Activated naive CD4-positive, alpha-beta T cell treated with anti-CD3 and anti-CD28 coated beads, Interleukin-2, amount 50 U/mL, for 16 hours (primary cell): ENCODE measurements at places on chromosomes 16 and 17.

DNA sequence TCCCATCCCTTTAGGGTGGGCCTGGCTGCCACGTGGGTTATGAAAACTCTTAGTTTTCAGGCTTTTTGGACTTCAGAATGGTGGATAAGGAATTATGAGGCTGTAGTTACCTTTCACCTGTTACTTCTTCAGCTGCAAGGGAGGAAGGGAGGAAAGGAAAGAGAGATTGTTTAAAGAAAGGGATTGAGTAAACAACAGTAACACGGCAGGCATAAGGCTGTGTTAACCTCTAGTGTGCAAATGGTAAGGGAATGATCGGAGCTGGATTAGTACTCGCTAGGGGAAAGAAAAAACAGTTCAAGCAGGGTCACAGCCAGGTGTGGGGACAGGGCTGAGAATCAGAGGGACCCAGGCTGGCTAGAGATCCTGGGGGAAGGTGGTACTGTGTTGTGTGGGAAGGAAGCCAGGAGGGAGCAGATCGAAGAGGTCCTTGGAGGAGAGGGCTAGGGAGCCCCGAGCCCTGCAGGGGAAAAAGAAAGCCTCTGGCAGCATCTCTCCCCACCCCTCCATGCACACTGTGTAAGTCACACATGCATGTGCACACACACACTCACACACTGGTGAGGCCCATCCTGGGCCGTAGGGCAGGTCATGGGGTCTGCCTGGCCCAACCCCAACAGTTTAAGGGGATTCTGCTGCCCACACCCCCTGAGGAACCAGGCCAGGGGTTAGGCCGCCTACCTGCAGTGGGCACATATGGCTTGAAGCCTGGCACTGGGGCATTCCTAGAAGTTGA lies 49.7 kb downstream of the SNX20 start:
- no peak for DNase-seq

DNA sequence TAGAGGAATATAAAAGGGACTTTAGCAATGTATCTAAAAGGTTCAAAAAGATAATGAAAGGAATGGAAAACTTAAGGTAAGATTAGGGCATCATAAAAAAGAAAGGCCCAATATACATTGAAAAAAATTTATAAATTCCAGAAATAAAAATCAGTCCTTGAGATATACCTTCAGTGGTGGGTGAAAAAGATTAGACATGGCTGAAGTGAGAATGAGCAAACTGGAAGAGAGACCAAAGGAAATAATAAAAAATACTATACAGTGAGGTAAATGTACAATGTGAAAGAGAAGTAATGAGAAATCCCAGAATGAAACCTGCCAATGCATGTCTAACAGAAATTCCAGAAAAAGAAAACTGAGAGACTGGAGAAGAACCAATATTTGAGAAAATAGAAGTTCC lies 42.9 kb upstream of the PMFBP1 start:
- DNase-seq: no peak

DNA sequence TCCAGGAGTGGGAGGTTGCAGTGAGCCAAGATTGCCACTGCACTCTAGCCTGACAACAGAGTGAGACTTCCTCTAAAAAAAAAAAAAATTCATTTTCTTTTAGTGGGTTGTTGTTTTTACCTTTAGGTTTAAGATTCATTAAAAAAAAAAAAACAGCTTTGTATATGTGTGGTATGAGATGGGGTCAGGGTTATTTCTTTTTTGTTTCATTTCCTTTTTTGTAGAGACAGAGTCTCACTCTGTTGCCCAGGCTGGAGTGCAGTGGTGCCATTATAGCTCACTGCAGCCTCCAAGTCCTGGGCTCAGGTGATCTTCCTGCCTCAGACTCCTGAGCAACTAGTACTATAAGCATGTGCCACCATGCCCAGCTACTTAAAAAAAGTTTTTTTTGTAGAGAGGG lies 47.0 kb downstream of the BCAS3 start:
- no peak for DNase-seq

GRCh38 chr17:6278376-6278775 lies 156.5 kb downstream of the AIPL1 start:
- DNase-seq: no peak

GRCh38 chr17:44786551-44787081 lies 27.8 kb downstream of the ADAM11 start:
- DNase-seq: no peak

GRCh38 chr17:55576237-55576995 lies 65.2 kb upstream of the SMIM36 start:
- no peak for DNase-seq

DNA sequence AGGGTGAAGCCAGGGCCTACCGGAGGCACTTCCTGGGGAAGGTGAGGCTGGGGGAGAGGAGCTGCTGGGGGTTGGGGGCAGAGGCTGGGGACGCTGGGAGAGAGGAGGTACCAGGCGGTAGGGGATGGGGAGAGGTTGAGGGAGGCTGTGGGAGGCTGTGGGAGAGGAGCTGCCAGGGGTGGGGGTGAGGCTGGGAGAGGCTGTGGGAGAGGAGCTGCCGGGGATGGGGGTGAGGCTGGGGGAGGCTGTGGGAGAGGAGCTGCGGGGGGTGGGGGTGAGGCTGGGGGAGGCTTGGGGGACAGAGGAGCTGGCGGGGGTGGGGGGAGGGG lies 99.4 kb downstream of the OR1D5 start:
- no peak for DNase-seq

GRCh38 chr16:25257470-25257955 lies at the start of gene ZKSCAN2:
ZKSCAN2 (minus strand) TSS chr16:25257845; CDS start chr16:25257127, 718 bp downstream.
- peak; percentile 82 for DNase-seq

- DNase-seq: no peak
These were observed 80.3 kb upstream of the CRHR1 start for GRCh38 chr17:45703806-45704205.

- DNase-seq: peak; percentile 39
These were observed 24.2 kb downstream of the PLD6 start for GRCh38 chr17:17181666-17182597.

GRCh38 chr16:70493802-70494201 lies 29.6 kb downstream of the COG4 start:
- no peak for DNase-seq

GRCh38 chr17:50303051-50303450 lies 28.8 kb downstream of the TMEM92 start:
- no peak for DNase-seq

- peak; percentile 58 for DNase-seq
These were observed 663 bp downstream of the CYB5D1 start for GRCh38 chr17:7858522-7858810.

DNA sequence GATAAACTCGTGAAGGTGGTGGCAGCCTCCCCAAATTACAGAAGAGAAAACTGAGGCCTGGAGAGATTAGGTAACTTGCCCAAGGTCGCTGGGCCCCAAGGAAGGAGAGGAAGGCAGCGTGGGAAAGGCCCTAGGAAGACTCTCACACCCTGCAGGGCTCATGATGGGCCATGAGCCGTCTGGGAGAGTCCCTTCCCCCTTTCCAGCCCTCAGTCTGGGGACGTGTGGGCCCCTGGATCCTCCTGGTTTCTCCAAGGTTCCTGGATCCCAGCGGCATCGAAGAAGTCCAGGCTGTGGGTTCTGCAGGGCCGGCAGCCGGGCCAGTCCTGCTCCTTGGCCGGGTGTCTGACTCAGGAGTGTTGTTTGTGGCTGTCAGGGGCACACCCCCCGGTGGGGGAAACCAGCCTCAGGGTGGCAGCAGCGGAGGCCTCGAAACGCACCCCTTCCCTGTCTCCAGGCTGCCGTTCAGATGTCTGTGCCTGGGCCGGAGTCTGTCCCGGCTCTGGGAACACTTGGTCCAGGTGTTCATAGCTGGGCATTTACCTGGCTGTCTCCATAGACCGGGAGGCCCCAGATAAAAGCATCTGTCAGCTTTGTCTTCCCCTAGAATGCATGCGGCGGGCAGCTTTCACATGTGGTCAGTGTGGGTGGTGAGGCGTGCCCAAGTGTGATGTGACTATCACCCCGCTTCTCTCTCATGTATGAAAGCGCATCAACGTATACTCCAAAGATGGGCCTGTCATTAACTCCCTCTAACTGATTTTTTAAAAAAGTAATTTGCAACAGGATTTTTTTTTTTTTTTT lies 3.7 kb upstream of the RAP1GAP2 start:
- no peak for DNase-seq

- no peak for DNase-seq
These were observed 125.2 kb downstream of the ZFHX3 start for GRCh38 chr16:72922714-72923113.

GRCh38 chr17:49498029-49498615 lies 3.0 kb downstream of the NGFR start:
- no peak for DNase-seq

- DNase-seq: no peak
These were observed 11.8 kb downstream of the SLC9A5 start for GRCh38 chr16:67260426-67261063.

- no peak for DNase-seq
These were observed 134.2 kb downstream of the ABCA8 start for GRCh38 chr17:68820825-68821481.

DNA sequence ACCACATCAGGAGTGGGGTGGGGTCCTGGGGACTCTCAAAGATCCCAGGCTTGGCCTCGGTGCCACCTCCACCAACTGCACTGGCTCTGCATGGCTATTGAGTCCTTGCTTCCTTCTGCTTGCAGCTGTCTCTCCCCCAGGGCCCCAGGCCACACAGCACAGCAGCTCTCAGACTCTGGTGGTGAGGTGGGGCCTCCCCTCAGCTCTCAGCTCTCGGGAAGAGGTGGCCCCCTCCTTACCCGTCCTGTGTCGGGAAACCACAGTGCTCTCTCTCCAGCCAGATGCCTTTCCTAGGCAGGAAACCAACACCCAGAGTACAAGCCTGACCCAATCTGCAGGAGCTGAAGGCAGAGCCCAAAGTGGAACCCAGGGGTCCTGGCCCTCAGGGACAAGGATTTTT lies 18.5 kb downstream of the SRCIN1 start:
- DNase-seq: no peak

DNA sequence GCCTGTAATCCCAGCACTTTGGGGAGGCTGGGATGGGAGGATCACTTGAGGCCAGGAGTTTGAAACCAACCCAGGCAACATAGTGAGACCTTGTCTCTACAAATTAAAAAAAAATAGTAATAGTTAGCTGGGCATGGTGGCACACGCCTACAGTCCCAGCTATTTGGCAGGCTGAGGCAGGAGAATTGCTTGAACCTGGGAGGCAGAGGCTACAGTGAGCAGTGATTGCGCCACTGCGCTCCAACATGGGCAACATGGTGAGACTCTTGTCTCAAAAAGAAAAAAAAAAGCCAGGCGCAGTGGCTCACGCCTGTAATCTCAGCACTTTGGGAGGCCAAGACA lies 56.9 kb upstream of the MRTFB start:
- no peak for DNase-seq

DNA sequence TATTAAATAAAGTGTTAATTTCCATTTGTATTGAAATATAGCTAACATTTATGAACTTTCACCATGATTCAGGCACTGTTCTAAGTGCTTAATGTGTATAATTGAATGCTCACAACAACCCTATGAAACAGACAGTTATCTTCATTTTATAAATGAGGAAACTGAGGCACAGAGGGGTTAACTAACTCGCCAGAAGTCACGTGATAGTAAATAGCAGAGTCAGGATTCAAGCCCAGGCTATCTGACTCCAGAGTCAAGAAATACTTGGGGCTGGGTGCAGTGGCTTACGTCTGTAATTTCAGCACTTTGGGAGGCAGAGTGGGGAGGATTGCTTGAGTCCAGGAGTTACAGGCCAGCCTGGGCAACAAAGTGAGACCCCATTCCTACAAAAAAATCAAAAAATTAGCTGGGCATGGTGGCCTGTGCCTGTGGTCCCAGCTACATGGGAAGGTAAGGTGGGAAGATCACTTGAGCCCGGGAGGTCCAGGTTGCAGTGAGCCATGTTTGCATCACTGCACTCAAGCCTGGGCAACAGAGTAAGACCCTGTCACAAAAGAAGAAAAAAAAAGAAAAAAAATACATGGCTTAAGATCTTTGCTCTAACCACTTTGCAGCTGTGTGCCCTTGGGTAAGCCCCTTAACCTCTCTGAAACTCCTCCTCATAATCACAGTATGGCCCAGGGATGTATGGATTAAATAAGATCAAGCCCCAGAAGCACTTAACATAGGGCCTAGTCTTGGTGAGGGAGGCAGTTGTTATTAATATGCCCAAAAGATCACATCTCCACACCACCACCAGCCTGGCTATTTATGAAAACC lies 29.0 kb downstream of the WSB1 start:
- no peak for DNase-seq

- no peak for DNase-seq
These were observed 178.0 kb downstream of the PARN start for GRCh38 chr16:14452066-14452465.

- DNase-seq: no peak
These were observed 13.6 kb upstream of the TERF2 start for GRCh38 chr16:69399361-69399760.

DNA sequence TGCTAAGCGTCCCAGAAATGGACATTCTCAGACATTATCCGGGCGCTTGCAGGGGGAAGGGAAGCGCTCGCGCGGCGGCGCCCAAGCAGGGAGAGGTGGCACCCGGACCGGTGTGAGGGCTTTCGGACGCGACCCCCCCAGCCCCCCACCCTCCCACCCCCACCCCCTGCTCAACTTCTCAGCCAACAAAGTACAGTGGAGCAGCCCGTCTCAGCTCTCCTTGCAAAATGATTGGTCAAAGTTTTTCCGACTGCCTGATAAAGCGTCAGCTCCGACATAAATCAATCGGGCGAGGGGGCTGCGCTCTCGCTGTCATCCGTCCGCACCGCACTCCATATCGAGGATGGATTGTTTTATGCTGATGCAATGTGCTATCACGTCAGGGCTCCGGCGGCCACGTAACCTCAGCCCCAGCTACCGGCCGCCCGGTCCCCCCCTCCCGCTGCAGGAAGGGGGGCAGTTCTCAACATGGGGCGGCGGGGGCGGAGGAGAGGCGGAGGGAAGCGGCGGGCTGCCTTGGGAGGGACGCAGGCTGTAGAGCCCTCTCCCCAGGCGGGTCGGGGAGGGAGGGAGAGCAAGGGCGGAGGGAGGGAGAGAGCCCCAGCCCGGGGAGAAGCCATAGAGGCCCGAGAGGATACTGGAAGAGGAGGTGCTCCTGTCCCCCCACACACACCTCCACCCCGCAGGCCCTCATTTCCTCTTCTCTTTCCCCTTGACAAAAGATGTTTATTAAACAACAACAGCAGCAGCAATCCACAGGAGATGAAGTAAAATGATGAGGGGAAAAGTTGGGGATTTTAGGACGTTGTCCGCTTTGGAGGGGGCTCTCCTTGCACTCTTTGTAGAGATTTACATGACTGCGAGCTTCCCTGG lies at the start of gene HOXB9:
Gene HOXB9, minus strand, starts transcription at position 114 of the 873 bp plus-strand sequence. Its CDS starts 89 bp downstream, at position 25.
- DNase-seq: peak; percentile 70

GRCh38 chr17:2044263-2044894 lies 2.6 kb downstream of the OVCA2 start:
- DNase-seq: no peak

GRCh38 chr16:29028457-29029167 lies 43.8 kb downstream of the LAT start:
- DNase-seq: no peak
